ENCODE measurements at places on chromosomes 5 and 9.

DNA sequence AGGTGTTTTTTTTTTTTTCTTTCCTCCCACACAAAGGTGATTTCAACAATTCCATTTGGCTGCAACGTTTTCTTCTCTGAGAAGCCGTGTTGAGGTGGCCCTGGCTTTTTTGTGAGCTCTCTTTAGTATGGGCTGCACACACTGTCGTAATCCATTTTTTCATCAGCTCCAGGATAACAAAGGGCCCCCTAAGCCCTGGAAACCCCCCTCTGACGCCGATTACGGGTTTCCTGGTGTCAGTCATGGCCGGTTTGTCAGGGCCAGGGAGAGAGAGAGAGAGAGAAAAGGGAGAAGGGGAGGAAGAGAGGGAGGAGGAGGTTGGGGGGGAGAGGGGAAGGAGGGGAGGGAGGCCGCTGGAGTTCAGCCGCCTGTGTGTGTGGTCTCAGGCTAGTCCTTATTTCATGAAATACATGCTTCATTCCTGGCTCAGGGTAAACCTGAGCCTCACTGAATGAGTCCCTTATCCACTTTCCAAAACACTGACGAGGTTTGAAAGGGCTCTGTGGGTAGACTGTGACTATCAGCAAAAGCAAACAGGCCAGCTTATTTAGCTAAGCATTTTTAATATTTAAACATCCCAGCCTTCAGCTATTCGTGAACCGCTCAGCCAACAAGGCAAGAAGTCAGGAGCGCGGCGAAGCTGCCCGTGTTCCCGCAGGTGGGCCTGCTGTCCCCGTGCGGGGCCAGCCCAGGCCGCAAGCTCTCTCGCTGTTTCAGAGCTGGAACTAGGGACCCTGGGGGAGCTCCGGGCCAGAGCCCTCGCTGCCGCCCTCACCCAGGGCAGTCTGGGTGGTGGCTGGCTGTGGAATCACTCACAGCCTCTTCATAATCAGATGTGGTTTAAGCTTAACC is 172.8 kb downstream of the ERCC6L2 start:
- DNase-seq, result no peak

DNA sequence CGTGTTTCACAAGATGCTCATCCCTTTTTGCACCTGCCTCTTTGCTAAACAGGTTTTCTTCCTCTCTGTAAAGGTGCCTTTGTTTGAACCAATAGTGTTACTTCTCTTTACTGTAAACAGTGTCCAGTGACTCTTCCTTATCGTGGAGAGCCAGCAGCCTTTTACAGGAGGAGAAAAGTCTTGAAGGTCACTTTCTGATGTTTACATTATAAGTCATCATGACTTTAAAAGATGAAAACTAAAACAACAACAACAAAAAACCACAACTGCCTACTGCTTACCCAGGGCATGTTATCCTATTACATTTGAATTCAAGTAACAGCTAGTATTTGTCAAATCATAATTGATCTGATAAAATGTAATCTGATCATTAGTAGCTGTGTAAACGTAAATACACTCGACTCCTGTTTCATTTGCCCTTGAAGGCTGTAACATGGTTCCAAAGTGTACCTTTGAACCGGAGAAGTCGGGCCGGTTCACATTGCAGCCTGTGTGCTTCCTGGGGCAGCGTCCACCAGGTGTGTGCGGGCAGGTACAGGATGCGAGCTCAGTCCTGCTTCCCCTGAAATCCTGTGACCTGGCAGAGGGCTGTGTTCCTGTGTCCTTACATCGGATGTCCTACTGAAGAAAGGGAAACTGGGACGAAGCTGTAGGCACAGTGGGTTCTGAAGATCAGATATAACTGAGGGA is 118.1 kb downstream of the C9orf152 start:
- DNase-seq, result no peak

DNA sequence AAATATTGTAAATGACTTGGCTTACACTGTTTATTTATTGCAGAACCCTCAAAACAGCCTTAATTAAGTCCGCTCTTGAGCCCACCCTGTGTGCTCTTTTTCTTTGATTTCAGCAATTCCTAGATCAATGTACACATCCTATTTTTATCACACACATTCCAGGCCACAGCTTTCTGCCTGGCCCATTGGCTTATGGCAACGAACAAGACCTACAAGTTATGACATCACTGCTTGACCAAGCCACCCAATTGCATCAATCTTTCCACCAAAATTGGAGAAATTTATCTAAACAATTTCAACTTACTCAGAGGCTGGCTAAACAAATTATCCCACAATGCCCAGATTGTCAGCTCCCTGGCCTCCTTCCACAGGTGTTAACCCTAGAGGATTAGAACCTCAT is 158.4 kb downstream of the CPLANE1 start:
- no peak for DNase-seq

DNA sequence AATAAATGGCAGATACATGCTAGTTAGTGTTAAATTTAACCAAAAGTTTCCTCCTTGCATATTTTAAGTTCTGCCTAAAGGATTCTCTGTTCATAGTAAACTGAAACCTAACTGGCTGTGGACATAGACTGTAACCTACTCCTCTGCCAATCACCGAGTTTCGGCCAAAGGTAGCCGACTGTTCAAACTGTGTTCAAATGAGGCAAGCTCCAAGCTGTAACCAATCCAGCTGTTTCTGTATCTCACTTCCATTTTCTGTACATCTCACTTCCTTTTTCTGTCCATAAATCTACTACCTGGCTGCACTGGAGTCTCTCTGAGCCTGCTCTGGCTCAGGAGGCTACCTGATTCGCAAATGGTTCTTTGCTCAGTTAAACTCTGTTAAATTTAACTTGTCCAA is 44.1 kb downstream of the KCNV2 start:
- no peak for DNase-seq

DNA sequence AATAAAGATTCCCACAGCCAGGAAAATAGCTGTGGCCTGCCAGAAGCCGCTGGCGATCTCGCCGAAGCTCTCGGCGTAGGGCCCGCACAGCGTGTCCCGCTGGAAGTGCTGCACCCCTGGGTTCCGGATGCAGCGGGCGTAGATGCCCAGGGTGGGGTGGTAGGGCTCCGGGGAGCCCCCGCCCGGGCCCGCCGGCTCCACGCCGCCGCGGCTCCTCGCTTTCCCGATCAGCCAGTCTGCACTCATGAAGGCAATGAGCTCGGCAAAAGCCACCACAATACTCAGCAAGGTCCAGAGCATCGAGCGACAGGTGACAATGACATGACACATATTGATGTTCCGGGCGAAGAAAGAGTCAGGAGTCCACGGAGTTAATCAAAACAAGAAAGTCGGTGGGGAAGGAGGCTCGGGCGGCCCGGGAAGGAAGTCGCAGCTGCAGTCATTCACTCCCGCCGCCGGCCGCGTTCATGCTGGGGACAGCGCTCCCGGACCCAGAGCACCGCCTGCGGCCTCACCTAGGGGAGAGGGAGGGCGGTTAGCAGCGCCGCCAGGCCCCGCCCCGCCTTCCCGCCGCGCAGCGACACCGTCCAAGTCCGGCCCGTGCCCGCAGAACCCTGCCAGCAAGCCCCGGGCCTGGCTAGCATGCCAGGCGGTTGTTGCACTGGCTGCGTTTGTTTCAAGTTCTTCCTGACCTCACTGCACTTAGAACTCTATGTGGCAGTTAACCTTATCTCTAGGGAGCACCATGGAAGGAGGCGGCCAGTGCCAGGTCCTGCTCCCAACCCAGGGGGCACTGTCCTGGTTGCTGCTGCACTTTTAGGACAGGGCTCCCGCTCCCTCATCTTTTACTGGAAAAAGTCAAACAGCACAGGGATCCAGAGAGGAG is 138.4 kb downstream of the LHFPL2 start:
- DNase-seq, result peak; percentile 89
